Daoy (cell line): ENCODE measurements at places on chromosomes 5 and 9. TPM values are rescaled to one million over a fixed set of nuclear protein-coding genes. Genes with fewer than 3 reads are reported as not detected.

The IL4 gene
- total RNA-seq: not detected in 2 replicates

The CTSV gene
- 13.6 and 15.3 TPM in 2 replicates for total RNA-seq

GRCh38 chr5:1014346-1014745 is 5.7 kb downstream of the NKD2 start:
- no peak for DNase-seq

- DNase-seq: no peak
Measured at GRCh38 chr5:147400881-147401280, 109.0 kb downstream of the DPYSL3 start.

The NXNL2 gene
- total RNA-seq: 0.89 and 1.4 TPM in 2 replicates

The IGFBPL1 gene
- 28.8 and 29.9 TPM in 2 replicates for total RNA-seq

The PCDHB4 gene
- 0.51 TPM in 2 replicates for total RNA-seq

DNA sequence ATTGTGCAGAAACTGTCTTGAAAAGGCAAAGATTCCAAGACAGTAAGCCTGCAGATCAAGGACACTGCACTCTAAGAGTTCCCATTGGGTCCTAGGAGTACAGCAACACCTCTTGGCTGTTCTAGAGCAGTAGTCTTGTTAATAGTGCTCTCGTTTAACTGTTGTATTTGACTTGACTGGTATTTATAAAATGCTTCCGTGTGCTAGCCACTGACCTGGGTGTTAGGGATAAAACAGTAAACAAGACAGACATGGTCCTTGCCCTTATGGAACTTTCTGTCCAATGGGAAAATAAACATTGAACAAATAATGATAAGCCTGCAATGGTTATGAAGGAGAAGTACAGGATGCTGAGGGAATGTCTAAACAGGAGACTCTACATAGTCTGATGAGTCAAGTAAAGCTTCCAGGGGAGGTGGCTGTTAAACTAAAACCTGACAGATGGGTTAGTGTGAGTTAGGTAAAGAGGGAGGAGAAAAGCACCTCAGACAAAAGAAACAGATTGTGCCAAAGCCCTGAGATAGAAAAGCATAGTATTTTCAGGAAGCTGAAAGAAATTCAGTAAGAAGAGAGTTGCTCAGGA is 33.3 kb downstream of the TDRD7 start:
- no peak for DNase-seq

DNA sequence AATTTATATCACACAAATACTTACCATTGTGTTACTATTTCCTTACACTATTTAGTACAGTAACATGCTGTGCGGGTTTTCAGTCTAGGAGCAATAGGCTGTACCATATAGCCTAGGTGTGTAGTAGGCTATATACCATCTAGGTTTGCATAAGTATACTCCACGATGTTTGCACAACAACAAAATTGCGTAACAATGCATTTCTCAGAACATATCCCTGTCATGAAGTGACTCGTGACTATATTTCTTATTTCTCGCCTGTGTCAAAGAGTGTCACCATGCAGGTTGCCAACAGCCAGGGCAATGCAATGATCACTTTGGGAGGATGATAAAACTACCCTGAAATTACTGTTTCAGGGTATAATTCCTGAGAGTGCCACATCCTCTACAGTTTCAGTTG is 65.6 kb upstream of the CD180 start:
- no peak for DNase-seq

GRCh38 chr9:135043345-135043744 is 44.1 kb upstream of the OLFM1 start:
- DNase-seq: no peak

The RIGI gene
- 23.5 and 24.6 TPM in 2 replicates for total RNA-seq

GRCh38 chr5:61177070-61177469 is 14.8 kb upstream of the SMIM15 start:
- DNase-seq: no peak

DNA sequence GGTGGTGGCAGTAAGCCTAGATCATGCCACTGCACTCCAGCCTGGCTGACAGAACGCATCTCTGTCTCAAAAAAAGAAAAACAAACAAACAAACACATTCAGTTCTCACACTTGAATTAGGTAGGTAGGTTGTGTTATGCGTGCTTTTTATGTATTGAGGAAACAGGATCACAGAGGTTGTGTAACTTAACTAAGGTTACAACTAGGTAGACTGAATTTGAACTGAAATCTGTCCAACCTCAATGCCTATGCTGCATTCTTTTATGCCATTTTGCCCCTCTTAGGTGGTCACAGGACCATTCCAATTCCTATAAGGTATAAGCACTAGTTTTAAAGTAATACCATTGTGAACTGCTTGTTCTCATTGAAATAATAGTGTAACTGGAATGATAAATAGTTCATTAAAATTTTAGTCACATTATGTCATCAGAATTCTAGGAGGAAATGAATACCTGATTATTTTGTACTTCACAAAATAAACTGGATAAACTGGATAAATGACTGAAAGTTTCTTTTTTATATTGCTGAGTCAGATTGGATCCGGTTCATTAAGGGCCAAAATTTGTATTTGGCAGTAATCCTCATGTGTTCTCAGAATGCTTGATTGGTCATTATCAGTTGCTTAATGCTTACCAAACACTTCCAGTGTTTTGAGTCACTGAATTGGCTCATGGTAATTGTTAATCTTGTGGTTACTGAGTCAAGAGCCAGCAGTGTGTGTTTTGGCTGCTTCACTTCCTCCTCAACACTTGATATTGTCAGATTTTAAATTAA is 7.1 kb downstream of the UBAP1 start:
- DNase-seq: peak; percentile 93

The FBXO10 gene
- total RNA-seq: 4.9 and 7.0 TPM in 2 replicates

The MYOZ3 gene
- total RNA-seq: 0.09 TPM in 1 of 2 replicates, not detected in the other

The C9 gene
- total RNA-seq: not detected in 2 replicates

DNA sequence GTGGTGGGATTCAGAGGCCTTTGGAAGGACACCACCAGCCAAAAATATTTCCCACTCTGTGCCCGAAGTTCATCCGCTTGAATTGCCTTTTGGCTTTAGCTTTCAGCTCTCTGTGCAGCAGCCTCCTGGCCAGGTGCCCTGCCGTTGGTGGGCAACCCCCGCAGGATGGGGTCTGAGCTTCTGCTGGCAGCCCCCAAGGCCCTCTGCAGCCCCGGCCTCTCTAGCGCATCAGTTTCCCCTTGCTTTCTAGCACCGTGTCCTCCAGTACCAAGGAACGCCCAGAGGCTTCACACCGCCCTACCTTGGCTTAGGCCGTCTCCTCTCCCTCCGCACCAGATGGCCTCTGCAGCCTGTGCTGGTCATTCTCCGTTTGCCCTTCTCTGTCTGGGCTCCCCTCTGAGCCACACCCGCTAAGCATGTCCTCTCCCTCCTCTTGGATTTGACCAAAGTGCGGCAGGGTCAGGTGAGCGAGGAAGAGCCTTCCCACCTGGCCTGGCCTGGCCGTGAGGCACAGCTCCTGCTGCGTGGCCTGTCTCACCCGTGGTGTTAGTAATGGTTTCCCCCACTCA is 4.2 kb upstream of the TSC1 start:
- no peak for DNase-seq

DNA sequence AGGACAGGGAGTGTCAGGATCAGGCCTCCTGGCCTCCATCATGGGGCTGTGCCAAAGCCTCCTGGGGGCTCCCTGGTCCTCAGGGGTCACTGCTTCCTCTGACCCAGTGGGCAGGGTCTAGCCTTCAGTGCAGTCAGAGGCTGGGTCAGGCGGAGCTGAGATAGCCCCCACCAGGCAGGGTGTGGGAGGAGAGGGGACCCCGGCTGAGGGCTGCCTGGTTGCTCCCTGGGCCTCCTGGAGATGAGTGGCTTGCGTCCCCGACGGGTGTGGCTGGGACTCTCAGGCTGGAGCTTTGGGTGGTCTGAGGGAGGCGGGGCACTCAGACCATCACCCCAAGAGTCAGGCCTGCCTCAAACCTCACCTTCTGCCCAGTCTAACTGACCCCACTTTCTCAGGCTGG is 21.7 kb downstream of the FAM163B start:
- no peak for DNase-seq

DNA sequence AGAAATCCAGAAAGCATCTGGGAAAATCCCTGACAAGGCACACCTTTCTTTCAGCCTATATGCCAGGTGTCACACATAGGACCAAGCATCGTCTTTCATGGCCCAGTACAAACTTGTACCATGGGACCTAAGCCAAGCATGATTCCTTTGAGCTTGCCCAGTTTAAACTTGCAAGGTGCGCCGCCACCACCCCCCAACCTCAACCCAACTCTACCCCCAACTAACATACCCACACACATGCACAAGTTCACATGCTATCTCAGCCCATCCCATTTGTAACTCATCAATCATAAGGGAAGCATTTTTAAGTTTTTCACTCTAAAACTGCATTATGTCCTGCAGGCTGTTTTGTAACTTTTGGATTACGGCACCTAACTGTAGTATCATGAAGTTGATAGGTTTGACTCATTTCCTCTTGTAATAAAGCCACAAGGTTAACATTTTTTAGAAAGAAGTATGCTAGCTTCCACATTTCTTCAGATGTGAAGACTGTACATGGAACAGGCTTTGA is 145.9 kb upstream of the FST start:
- DNase-seq: no peak

- no peak for DNase-seq
Measured at GRCh38 chr5:127957701-127958239, 125.8 kb upstream of the SLC12A2 start.

The SGCD gene
- 0.83 and 1.4 TPM in 2 replicates for total RNA-seq

DNA sequence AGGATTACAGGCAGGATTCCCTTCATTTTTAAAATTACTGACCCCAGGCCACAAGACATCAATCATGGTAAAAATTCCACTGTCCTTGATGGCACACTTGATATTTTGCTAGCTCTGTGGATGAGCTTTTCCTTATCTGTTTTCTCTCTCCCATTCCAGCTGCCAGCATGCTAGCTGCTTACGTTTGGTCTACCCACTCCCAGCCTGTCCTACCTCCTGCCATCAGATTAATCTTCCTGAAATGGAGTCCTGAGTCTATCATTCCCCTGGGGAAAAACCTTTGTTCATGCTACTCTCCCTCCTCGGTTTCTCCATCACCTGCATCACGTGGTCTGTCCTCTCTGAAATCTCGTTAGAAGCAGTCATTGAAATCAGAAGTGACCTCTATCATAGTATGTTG is 108.9 kb downstream of the F2RL2 start:
- DNase-seq: no peak

DNA sequence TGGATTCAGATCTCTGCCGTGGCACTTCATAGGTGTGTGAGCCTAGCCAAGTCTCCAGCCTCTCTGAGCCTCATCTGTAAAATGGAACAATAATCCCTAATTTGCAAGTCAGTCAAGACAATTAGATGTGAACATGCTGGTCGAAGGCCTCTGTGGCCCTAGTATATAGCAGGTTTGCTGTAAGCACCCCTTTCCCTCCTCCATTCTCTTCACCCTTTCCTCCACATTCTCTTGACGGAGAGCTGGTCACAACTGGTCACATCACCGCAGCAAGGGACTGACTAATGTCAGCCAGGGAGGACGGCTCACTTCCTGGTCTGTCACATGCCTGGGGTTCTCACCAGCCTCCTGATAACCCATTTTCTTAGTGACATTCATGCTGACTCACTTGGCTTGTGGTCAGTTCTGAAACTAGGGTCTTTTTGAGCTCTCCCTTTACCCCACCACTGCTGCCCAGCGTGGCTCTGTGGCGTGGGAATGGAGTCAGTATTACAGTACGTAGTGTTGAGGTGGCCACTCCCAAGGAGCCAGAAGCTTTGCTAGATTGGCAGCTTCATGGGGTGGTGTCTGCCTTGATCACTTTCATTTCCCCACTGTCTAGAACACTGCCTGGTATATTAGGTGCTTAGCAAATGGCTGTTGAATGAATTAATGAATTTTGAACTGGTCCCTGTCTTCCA is 47.8 kb downstream of the ERGIC1 start:
- peak; percentile 93 for DNase-seq

DNA sequence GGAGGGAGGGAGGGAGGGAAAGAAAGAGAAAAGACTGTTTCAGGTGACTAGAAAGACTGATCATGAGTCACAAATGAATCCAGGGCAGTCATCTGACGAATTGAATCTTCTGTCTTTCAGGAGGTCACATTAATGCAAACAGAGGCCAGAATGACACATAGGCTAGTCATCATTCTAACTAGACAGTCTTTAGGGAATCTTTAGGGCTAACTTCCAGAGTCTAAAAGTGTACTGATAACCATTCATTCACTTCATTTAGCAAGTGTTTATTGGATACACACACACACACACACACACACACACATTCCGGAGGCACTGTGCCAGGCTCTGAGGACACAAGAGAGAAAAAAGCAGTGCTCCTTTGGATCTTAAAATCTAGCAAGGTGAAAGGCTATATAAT is 156.7 kb downstream of the EBF1 start:
- DNase-seq: peak; percentile 83

The MIER3 gene
- total RNA-seq: 21.0 and 31.7 TPM in 2 replicates

GRCh38 chr5:176735383-176736265 is 74.7 kb upstream of the UNC5A start:
- no peak for DNase-seq

GRCh38 chr9:28365728-28366127 is 792.4 kb upstream of the C9orf72 start:
- no peak for DNase-seq

DNA sequence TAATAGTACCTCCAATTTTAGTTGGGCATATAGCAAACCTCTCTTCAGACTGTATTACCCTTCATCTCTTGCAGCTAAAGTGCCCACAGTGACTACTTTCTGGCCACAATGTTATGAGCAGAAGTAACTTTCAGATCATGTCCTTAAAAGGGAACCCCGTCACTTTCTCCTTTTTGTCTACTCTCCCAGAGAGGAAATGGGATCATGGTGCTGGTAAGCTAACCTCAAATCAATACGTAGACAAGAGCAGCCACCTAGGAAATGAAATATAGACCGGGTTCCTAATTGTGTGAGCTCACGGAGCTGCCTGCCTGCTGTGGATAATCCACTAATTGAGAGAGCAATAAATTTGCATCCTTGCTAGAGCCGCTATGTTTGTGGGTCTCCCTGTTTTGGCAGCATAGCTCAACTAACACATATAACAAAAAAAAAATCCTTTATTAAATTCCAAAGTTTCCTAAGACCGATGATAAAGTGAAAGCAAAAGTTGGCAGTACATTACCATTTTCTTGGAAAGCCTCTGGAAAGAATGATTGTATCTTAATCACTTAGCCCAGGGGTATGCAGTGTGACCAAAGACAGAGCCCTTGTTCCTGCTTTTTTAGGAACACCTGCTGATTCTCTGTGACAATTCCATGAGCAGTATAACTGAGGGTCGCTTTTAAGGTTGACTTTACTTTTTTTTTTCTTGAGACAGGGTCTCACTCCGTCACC is 5.6 kb upstream of the IL7R start:
- peak; percentile 17 for DNase-seq

The DAB2 gene
- 8.3 and 10.3 TPM in 2 replicates for total RNA-seq

The CCL21 gene
- not detected in 2 replicates for total RNA-seq

The FUT7 gene
- not detected in 2 replicates for total RNA-seq
